ENCODE measurements at places on chromosomes 12 and 14. TPM values are rescaled to one million over a fixed set of nuclear protein-coding genes. Genes with fewer than 3 reads are reported as not detected.

DNA sequence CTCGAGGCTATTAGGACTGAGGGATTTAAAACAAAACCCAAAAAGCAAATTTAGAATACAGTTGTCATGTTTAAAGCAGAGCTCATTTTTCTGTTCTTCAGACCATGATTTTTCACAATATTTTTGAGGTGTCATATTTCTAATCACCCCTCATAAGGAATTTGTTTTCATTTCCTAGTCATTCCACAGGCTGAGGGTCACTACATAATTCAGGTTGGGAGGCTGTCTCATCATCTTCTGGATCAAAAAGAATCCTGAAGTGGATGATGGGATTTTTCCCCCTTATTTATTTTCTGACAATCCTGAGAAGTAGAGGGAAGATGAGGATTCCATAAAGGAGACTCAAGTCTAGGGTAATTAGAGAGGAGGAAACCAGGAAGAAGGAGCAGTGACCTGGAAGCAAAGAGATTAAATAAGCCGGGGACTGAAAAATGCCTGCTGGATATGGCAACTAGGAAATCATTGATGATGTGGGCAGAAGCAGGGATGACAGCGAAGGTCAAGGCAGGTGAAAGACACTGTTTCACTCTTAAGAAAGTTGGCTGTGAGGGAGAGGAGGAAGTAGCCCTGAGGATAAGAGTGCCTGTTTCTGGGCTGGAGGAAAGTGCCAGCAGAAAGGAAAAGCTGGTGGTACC is 9.0 kb upstream of the PCNX1 start:
- no peak for DNase-seq

GRCh38 chr14:80428171-80428570 is 216.9 kb upstream of the DIO2 start:
- DNase-seq = no peak

GRCh38 chr14:70811050-70811449 is 1.7 kb upstream of the MAP3K9 start:
- no peak for DNase-seq

- no peak for DNase-seq
Measured at GRCh38 chr12:77118696-77119095, 53.3 kb upstream of the E2F7 start.

ESRRB gene
- 1.4 TPM for total RNA-seq

DHH gene
- not detected for total RNA-seq

PLEKHD1 gene
- 1.0 TPM for total RNA-seq

ERBB3 gene
- total RNA-seq = 49.2 TPM

ALDH2 gene
- 32.6 TPM for total RNA-seq

All from WTC11 (cell line).